ENCODE measurements at places on chromosomes 13 and 19.

GRCh38 chr19:3653865-3654513 lies 27.4 kb upstream of the CACTIN start:
- DNase-seq: no peak

DNA sequence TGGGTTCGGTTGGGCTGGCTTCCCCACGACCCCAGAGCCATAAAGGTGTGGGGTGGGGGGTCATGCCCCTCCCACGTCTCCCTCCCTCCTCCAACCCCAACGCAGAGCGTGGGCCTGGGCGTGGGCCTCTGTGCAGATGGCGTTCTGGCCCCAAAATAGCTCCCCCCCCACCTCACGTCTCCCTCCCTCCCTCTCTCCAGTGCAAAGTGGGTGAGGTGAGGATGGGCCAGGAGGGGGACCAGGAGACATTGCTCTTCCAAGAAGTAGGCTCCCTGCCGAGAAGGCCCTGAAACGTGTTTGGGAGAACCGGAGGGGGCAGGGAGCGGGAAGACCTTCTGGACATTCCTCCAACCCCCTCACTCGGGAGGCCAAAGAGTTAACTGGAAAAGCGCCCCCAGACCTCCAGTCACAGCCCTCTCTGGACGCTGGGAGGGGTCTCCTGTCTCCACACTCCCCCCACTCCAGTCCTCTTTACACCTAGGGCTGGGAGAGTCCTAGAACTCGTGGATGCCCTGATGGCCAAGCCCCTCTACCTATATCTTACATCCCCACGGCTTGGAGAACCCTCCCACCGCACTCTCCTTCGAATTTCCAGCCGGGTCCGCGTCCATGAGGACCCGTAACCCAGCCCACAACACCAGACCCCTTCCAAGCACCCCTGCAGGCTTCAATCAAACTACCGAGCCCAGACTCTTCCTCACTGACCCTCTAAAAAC lies 855 bp downstream of the UNC13A start:
- DNase-seq: no peak

- no peak for DNase-seq
Measured at GRCh38 chr13:77345150-77345780, 18.4 kb upstream of the MYCBP2 start.

GRCh38 chr13:25783601-25784024 lies 268.2 kb downstream of the SHISA2 start:
- no peak for DNase-seq

DNA sequence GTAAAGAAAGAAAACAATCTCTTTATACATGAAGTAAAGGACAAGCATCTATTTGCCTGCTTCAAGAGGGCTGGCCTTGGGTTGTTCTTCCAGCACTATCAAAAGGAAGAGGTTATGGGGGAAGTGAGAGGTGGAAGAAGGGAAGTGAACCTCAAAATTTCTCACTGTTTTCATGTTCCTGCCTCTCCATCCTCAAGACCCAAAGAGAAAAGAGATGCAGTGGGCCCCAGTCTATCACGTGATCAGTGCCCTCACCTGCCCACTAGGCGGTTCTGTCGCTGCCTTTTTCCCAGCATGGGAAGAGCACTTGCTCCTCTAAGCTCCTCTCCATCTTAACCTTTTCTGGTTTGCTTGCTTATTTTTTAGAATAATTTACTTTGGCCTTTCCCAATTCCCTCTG lies 6.2 kb upstream of the USP12 start:
- DNase-seq: no peak

- DNase-seq: no peak
Measured at GRCh38 chr19:48629599-48630295, 7.4 kb downstream of the DBP start.

DNA sequence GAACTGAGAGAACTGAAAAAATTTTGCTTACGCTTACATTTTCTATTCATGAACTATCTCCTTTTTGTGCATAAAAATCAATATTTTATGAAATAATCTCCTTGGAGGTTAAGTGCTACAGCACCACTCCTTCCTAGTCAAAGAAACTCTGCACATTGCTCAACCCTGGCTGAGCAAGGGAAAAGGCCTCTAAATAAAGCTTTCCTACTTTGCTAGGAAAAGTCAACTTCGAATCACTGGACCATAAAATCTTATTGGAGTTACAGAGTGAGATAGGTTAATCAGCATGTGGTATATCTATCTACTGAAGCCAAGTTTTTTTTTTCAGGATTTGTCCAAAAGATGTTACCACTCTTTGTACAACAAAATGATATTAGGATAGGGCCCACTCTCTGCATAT lies 57.5 kb upstream of the HMGB1 start:
- DNase-seq: no peak

- no peak for DNase-seq
Measured at GRCh38 chr13:34627509-34628208, 314.4 kb upstream of the NBEA start.

GRCh38 chr19:49335071-49335783 lies at the start of gene CD37:
CD37 (plus strand) TSS chr19:49335406; CDS start chr19:49335541, 135 bp downstream.
- DNase-seq: no peak

DNA sequence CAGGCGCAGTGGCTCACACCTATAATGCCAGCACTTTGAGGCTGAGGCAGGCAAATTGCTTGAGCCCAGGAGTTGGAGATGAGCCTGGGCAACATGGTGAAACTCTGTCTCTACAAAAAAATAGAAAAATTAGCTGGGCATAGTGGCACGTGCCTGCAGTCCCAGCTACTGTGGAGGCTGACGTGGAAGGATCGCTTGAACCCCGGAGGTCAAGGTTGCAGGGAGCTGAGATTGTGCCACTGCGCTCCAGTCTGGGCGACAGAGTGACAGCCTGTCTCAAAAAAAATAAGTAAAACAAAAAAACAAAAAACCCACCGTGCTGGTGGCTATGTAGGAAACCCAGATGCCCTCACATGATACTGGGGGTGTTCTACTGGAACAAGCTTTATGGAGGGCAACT lies 16.4 kb downstream of the PHLDB3 start:
- no peak for DNase-seq

DNA sequence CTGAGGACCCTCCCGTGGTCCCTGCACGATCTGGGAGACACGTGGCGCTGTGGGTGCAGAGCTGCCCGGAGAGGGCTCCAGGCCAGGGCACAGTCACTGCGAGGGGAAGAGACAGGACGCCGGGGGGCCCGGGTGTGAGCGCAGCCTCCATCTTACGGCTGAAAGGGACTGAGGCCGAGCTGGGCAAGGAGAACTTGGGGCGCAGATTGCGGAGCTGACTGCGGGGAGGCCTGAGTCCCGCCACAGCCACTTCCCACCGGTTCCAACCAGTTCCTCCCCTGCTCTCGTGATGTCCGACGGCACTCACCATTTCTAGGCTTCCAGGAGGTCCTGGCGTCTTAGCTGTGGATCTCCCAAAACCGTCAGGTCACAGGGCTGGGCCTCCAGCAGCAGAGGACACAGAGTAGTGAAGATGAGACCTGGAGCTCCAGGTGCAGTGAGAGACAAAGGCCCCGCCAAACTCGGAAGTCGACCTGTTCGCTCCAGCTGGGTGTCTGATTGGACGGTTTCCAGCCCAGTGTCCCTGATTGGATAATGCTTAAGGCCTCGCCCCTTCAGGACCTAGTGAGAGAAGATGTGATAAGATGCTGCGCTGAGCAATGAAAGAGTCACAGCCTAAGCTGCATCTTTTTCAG lies 4.8 kb upstream of the ZNF253 start:
- no peak for DNase-seq

DNA sequence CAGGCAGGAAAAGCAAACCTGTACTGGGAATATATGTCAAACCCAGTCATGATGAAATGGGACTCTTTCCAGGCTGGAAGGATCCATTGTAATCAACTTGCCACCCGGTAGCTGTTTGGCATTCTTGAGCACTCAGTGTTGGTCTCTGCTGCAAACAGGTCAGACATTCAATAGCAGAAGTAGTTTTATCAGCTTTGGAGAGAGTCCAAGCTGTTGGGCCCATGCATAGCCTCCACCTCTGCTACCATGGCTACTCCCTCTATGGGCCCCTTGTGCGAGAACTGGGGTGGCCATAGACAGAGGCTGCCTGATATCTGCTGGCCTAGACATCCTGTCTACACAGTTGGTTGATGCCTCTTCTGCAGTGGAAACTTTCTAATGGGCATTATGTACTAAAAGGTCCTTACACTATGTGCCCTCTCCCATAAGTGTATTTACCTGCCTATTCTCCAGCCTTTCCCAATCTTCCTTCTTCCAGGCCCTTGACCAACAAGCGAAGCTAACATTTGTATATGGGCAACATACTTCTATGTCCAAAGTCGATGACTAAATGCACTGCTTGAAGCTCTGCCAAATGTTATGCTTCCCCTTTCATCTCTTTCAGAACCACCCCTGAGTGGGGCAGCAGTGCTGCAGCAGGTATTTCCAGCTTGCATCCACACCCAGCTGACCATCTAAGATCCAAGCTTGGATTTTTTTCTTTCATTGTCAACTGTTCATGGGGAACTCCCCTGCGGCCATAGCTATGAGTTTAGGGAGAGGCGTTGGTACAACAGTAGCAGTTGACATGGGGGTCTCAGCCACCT lies 5.3 kb upstream of the RNF6 start:
- no peak for DNase-seq

- DNase-seq: no peak
Measured at GRCh38 chr19:30718707-30719106, 346.5 kb downstream of the ZNF536 start.

- DNase-seq: no peak
Measured at GRCh38 chr19:38265921-38266429, 1.6 kb downstream of the SPINT2 start.

GRCh38 chr19:18045307-18046050 lies 37.5 kb downstream of the ARRDC2 start:
- DNase-seq: no peak

DNA sequence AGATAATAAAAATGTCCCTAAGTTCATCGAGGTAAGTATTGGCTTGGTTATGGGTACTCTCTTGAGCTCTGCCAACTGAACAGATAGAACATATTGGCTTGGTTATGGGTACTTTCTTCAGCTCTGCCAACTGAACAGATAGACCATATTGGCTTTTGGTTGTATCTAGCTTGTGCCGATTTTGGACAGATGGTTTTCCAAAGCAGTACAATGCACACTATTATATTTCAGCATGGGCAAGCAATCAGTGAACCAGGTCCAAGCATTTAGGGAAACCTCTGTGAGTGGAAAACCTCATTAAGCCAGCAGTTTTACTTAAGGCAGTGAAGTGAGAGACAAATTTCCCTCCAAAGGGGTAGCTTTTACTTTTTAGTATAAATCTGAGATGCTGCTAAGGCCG lies 1440.5 kb upstream of the SPRY2 start:
- no peak for DNase-seq

DNA sequence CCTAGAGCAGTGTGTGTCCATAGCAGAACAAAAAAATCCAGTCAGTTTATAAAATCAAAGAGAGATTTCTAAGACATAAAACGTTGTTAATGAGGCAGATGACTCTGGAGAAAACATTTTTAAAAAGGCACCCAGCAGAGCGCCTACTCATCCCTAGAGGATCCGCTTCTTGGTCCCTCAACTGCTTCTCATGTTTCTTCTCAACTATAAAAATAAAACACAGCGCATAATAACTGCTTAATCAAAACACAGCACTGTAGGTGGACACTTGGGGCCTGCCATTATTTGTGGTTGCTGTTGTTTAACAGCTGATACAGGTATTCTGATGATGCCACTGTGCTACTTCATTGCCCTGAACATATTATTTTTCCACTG lies 347.9 kb downstream of the FGF9 start:
- no peak for DNase-seq

DNA sequence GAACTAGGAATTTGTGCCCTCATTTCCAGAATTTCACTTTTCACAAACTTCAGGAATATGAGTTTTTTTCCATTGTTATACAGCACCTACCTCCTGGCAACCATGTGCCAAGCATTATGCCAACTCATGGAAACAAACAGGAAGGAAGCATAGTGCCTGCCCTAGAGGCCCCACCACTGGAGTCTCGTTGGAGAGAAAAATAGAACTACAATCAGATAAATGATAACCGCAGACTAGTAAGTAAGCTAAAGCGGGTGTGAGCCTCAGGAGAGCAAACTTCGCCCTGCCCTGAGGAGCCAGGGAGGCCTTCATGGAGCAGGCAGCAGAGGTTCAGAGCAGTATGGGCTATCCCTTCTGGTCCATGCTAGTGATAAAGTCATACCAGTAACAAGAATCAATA lies 75.9 kb downstream of the FRY start:
- no peak for DNase-seq

DNA sequence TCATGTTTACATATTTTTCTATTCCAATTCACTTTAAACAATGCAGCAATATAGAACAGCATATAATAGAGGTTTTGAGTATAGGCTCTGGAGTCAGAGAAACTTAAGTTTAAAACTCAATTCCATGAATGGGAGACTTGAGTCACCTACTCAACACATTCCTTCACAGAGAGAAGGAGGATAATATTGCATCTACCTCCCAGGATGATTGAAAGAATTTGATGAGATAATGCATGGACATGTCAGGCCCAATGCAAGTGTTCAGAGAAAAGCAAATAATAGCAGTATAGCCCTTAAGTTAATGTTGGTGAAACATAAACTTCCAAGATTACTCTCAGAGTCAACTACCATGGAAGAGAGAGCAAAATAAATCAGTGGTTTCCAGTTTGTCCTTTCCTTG lies 170.2 kb downstream of the DCLK1 start:
- DNase-seq: no peak

- no peak for DNase-seq
Measured at GRCh38 chr19:43525836-43526771, 897 bp downstream of the ETHE1 start.

- DNase-seq: no peak
Measured at GRCh38 chr19:4023600-4024398, 16.3 kb downstream of the PIAS4 start.
